Urothelium cell line (cell line): ENCODE measurements at places on chromosomes 1 and 21.

DNA sequence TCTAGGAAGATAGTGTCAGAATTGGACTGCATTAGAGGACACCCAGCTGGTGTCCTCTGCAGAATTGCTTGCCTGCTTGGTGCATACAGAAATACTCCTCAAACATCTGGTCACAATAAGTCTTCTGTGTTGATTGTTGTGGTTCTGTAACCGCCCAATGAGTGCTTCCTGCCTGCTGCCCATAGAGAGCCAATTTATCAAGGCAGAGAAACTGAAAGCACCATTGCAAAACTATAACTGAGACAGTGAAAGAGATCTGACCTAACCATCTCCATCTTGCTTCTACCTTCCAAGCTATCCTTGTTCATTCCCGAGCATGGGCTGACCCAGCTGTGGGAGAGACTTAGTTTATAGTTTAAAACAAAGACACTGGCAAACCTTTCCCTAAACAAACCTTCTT is 462.4 kb upstream of the RGS18 start:
- DNase-seq, result no peak

DNA sequence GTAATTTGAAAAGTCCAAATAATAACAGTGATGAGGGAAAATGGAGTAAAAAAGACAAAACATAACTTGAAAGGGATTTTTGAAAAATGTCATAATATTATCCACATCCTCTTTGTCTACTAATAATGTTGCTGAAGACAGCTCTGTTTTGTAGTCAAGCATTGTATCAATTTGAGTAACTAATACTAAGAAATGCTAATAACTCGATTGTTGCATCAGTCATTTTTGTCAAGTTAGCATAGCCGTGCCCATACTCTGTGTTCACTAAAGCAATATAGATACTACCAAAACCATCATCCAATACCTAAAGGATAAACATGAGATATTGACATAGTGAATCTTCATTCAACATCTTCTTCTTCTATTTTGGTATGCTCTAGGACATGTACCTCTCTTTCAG is 17.3 kb downstream of the PDC start:
- DNase-seq, result no peak

GRCh38 chr1:6205849-6206519 is at the start of gene RNF207:
TSS of gene RNF207 (plus strand) at chr1:6206119. CDS start at chr1:6206536, 417 bp downstream.
- peak; percentile 83 for DNase-seq

GRCh38 chr1:90605070-90605469 is 112.0 kb downstream of the BARHL2 start:
- no peak for DNase-seq

- no peak for DNase-seq
Observed at GRCh38 chr1:27144920-27145661, 9.8 kb downstream of the SLC9A1 start.

GRCh38 chr1:59346429-59346828 is 49.5 kb downstream of the FGGY start:
- DNase-seq, result no peak

GRCh38 chr21:16437586-16437985 is 707.8 kb downstream of the USP25 start:
- DNase-seq, result no peak

GRCh38 chr1:2294033-2294724 is 66.1 kb downstream of the SKI start:
- no peak for DNase-seq

DNA sequence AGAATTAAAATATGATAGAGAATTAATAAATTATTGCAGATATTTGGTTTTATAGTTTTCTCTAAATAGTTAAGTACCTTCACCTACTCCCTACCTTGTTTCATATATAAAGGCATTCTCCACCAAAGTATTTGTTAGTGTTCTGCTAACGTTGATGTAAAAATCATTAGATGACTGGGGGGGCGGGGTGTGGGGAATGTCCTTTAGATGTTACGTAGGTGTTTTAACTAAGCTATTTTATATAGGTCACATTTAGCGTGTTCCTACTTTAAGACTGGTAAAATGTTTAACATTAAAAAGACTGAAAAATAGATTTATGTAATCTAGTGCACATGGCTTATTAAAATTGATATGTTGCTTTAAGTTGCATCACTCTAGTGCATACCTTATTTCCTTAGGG is 48.6 kb downstream of the PTPRC start:
- no peak for DNase-seq

GRCh38 chr1:246293366-246294121 is 213.5 kb downstream of the SMYD3 start:
- no peak for DNase-seq

GRCh38 chr21:33824156-33824941 is 91.3 kb downstream of the ATP5PO start:
- no peak for DNase-seq

GRCh38 chr1:225654688-225655508 is 2.0 kb upstream of the ENAH start:
- no peak for DNase-seq
